Activated naive CD4-positive, alpha-beta T cell treated with anti-CD3 and anti-CD28 coated beads for 36 hours (primary cell): ENCODE measurements at places on chromosomes 1 and 21. TPM values are rescaled to one million over a fixed set of nuclear protein-coding genes. Genes with fewer than 3 reads are reported as not detected.

DNA sequence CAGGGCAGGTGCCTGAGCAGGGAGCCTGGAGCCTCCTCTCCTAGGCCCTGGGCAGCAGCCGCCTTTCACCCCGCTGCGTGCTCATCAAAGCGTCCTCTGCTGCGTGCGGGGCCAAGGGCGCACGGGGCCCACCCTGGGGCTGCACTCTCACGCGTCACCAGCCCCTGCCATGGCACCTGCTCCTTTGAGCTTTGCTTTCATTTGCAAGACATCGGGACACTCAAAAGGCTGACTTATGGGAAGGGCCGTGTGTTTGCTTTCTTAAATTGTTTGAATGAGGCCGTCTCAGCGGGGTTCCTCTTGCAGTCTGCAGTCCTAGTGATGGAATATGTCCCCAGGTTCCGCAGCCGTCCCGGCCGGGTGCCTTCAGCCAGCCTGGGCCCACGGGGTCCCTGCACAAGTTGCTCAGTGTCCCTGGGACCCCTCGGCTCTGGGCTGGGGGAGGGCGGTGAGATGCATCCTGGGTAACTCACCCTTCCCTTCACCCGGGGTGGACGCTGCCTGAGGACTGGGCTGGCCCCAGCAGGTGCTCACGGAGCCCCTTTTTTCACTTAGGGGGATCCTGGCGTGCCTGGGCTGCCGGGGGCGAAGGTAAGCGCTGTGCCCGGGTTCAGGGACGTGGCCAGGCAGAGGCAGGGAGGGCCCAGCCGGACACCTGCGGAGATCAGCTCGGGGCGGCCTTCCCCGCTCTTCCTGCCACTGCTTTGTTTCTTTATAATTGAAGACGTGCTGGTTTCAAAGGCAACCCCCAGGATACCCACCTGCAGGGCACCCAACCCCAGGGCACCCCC is 53.1 kb downstream of the SLC19A1 start:
- DNase-seq, result no peak
- no peak overlapping the region for H3K4me3 ChIP-seq
- H3K27ac ChIP-seq, result no peak overlapping the region
- no peaks in the 10 kb centered on the region for H3K4me1 ChIP-seq
- no peaks in the 10 kb centered on the region for H3K27me3 ChIP-seq

GRCh38 chr1:25673456-25673855 is 56.9 kb downstream of the MAN1C1 start:
- no peaks in the 10 kb centered on the region for H3K27me3 ChIP-seq
- peak overlapping the region; percentile 5 for H3K27ac ChIP-seq
- H3K4me1 ChIP-seq, result peaks cover 83% of the 10 kb centered on the region
- H3K4me3 ChIP-seq, result no peak overlapping the region

Gene LCE3C
- not detected for total RNA-seq

DNA sequence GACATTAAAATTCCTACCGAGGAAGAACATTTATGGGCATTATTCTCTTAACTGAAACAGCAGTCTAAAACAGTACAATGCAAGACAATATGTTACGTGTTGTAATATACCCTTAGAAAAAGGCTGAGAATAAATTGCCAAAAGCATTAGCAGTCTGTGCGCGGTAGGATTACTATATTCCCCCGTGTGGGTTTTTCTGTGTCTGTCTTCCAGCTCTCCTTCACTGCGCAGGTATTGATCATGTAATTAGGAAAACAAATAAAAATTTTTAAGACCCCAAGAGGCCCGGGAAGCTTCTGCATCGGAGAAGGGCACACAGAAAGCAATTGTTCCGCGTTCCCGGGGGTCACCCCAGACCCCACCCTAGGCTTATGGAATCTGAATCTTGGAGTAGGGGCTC is 68.8 kb downstream of the FBXO2 start:
- no peaks in the 10 kb centered on the region for H3K4me1 ChIP-seq
- H3K4me3 ChIP-seq, result no peak overlapping the region
- no peak for DNase-seq
- H3K27me3 ChIP-seq, result no peaks in the 10 kb centered on the region
- H3K36me3 ChIP-seq, result no peaks in the 10 kb centered on the region

DNA sequence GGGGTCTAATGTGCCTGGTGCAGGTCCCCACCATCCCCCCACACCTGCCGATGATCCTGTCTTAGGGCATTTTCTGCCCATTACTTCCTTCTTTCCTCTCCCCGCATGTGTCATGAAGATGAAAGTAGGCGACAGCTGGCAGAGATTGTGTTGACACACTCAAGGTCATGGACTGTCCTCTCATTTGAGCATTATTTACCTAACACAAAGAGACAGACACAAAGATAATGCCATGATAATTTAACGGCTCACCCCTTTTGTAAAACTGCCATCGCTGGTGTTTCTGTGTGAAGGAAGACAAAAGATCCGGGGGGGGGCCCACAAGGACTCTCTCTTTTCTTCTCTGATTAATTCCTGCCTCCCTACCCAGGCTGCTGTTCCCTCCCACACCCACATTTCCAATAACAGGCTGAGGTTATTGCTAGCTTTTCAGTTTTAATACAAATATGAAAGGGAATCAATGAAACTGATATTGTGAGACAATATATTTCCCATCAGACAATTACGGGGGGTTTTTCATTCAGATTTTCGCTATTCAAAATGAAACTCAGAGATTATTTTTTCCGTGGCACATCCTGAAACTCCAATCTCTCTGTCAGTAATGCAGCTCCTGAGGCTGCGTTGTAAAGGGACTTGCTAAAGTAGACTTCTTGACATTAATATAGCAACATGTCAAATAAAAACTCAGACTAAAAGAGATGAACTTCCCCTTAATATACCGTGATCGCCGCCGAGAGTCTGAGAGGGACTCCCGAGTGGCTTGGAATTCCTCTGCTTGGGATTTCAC is 561.1 kb downstream of the NPHP4 start:
- no peak overlapping the region for H3K4me3 ChIP-seq
- H3K36me3 ChIP-seq, result no peaks in the 10 kb centered on the region
- H3K27me3 ChIP-seq, result no peaks in the 10 kb centered on the region

Gene MATN1
- 0.37 TPM for total RNA-seq

DNA sequence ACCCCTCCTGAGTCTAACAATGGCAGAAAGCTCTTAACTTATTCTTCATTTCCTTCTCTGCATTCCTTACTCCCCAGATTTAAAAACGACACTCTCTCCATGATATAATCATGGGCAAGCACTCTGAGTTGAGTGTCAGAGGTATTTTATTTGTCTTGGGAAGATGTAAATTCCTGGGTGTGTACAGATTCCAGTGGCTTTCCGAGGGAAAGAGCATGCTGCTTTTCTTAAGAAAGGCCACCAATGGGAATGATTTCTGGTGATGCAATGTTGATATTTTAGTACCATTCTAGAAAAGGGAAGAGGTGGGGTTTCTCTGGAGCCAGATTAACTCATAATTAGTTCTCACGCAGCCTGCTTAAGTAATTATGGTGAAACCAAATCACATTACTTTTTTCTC is 47.8 kb upstream of the BTG3 start:
- no peak overlapping the region for H3K27ac ChIP-seq
- DNase-seq, result no peak

- DNase-seq, result no peak
- no peak overlapping the region for H3K27ac ChIP-seq
- H3K4me1 ChIP-seq, result no peaks in the 10 kb centered on the region
- no peaks in the 10 kb centered on the region for H3K27me3 ChIP-seq
- no peak overlapping the region for H3K4me3 ChIP-seq
These were observed 16.3 kb upstream of the RPS8 start for GRCh38 chr1:44759077-44759476.

Gene IQGAP3
- total RNA-seq, result 10.6 TPM

GRCh38 chr1:225896937-225897549 is 8.1 kb upstream of the LEFTY1 start:
- H3K27ac ChIP-seq, result peak overlapping the region; percentile 92
- peak; percentile 87 for DNase-seq
- H3K4me3 ChIP-seq, result peak overlapping the region; percentile 54
- peaks cover 41% of the 10 kb centered on the region for H3K4me1 ChIP-seq

GRCh38 chr1:25615172-25615541 is 1.4 kb upstream of the MAN1C1 start:
- peaks cover 1% of the 10 kb centered on the region for H3K27me3 ChIP-seq
- H3K27ac ChIP-seq, result no peak overlapping the region
- no peak for DNase-seq
- no peaks in the 10 kb centered on the region for H3K36me3 ChIP-seq
- H3K4me1 ChIP-seq, result peaks cover 45% of the 10 kb centered on the region

DNA sequence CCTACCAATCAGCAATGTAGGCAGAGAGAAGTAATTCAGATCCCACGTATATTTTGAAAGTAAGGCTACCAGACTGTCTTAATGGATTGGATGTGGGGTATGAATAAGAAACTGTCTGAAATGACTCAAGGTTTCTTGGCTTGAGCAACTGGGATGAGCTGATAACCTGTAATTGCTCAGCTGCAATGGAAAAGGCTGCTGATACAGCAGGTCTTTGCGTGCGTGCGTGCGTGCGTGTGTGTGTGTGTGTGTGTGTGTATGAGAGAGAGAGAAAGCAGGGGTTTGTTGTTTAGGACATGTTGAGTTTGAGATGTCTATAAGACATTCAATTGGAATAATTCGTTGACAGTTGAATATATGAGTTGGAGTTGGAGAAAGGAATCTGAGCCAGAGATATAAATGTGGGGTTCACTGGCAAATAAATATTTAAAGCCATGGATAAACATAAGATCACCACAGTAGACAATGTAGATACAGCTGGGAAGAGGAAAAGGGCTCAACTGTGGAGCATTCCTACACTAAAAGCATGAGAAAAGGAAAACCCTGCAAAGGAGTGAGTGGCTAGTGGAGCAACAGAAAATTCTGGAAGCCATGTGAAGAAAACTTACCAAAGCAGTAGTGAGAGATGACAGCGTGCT is 72.9 kb downstream of the UCHL5 start:
- H3K36me3 ChIP-seq, result peaks cover 6% of the 10 kb centered on the region
- no peaks in the 10 kb centered on the region for H3K27me3 ChIP-seq
- no peak overlapping the region for H3K4me3 ChIP-seq
- peaks cover 25% of the 10 kb centered on the region for H3K4me1 ChIP-seq

Gene XPR1
- 18.1 TPM for total RNA-seq

Gene DPT
- total RNA-seq, result not detected

GRCh38 chr1:46539972-46540371 is 11.5 kb downstream of the KNCN start:
- H3K27ac ChIP-seq, result no peak overlapping the region
- no peaks in the 10 kb centered on the region for H3K36me3 ChIP-seq
- peaks cover 29% of the 10 kb centered on the region for H3K27me3 ChIP-seq
- DNase-seq, result no peak

Gene LRRC38
- total RNA-seq, result not detected

Gene KRTAP19-3
- total RNA-seq, result not detected

DNA sequence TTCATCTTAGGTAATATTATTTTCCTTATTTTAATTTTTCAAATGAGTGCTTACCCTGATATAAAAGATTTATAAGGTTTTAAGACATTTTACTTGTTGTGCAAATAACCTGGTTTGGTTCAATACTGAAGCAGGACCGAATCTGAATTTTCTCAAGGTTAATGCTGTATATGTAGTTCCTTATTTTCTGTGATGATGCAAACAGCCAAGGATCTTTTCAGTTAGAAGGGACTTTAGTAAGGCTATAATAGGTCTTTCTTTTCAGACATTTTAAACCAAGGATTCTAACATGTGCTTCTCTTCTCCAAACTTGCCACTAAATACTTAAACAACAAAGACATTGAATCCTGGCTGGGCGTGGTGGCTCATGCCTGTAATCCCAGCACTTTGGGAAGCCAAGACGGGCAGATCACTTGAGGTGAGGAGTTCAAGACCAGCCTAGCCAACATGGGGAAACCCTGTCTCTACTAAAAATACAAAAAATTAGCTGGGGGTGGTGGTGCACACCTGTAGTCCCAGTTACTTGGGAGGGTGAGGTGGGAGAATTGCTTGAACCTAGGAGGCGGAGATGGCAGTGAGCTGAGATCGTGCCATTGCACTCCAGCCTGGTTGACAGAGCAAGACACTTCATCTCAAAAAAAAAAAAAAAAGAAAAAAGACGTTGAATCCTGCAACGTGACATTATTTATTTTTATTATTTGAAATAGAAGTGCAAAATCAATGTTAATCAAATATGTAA is 3.2 kb upstream of the ARPC5 start:
- no peak for DNase-seq
- no peak overlapping the region for H3K27ac ChIP-seq
- no peaks in the 10 kb centered on the region for H3K27me3 ChIP-seq
- H3K4me1 ChIP-seq, result peaks cover 16% of the 10 kb centered on the region

DNA sequence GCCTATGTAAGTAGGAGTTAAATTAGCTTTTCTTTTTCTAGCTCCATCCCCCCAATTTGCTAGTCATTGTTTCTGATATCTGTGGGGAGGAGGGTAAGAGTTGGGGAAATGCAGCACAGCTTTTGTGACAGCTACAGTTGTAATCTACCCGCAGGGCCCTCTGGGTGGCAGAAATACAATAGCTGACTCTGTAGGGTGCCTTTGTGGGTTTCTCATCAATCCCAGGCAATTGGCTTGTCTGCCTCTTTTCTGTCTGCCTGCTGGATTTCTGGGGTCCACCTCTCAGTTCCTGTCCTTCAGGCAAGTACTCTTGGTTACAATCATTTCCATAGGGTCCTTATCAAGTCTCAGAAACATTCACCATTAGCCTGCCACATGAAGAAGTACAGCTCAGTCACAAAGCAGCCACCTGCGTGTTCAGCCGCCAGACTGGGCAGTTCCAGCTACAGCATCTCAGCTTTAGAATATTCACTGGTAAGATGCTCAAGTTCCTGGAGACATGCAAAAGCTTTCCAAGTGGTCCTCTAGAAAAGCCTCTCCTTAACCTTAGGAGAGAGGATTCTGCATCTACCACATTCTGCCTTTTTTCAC is 19.2 kb upstream of the SLC44A5 start:
- H3K27ac ChIP-seq, result no peak overlapping the region
- H3K27me3 ChIP-seq, result peaks cover 23% of the 10 kb centered on the region
- DNase-seq, result no peak
- H3K4me3 ChIP-seq, result no peak overlapping the region
- no peaks in the 10 kb centered on the region for H3K36me3 ChIP-seq

Gene CFHR2
- total RNA-seq, result not detected

Gene GJA9
- not detected for total RNA-seq

Gene AMIGO1
- total RNA-seq, result 1.5 TPM

DNA sequence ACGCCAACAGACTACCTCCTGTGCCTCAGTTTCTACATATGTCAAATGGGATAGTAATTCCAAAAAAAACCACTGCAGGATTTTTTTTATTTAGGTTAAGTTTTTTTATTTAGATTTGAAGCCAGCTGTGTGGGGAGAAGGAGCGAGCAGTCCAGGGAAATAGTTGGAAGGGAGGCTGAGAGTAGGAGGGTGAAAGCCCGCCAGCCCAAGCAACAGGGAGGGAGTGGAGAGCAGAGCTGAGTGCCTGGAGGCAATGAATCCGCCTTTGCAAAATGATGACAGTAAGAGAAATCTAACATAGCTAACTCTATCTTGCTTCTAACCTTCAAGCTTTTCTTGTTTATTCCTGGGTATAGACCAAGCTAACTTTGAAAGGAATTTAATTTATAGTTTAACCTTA is 15.6 kb upstream of the C1orf198 start:
- H3K4me1 ChIP-seq, result no peaks in the 10 kb centered on the region
- no peak overlapping the region for H3K4me3 ChIP-seq
- H3K36me3 ChIP-seq, result no peaks in the 10 kb centered on the region
- H3K27ac ChIP-seq, result no peak overlapping the region
- no peak for DNase-seq
